Kidney tubule cell (primary cell): ENCODE measurements at places on chromosomes 4 and X.
A peak's percentile ranks its signal among the peaks of the same experiment; 100 is the strongest.

DNA sequence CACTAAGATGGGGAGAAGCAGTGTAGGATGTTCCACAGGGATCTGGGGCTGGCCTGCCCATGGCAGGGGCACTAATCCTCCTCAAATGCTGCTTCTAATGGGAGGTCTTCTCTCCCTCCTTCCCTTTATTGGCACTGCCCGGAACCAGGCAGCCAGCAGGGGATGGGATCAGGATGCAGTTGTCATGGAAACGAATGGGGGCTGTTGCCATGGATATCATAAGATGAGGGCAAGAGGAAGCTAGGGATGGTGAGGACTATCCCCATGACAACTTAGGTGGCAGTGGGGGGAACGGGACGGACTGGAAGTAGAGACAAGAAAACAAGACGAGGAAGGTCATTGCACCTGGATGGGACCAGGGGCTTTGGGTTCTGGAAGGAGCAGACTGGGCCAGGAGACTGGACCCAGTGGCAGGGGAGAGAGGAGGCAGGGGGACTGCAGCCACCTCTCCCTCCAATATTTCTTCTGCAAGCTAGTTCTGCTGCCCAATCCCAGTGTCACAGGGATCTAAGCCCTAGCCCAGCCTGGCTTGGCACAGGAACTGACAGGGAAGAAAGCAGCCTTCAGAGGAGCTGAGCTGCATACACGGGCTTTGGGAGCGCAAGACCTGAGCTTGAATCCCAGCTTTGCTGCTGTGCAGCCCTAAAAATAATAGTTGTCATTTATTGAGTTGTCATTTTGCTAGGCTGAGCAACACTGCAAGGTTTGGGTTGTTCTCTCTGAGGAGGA, 19.0 kb downstream of the IQSEC2 start:
- no peak for DNase-seq

DNA sequence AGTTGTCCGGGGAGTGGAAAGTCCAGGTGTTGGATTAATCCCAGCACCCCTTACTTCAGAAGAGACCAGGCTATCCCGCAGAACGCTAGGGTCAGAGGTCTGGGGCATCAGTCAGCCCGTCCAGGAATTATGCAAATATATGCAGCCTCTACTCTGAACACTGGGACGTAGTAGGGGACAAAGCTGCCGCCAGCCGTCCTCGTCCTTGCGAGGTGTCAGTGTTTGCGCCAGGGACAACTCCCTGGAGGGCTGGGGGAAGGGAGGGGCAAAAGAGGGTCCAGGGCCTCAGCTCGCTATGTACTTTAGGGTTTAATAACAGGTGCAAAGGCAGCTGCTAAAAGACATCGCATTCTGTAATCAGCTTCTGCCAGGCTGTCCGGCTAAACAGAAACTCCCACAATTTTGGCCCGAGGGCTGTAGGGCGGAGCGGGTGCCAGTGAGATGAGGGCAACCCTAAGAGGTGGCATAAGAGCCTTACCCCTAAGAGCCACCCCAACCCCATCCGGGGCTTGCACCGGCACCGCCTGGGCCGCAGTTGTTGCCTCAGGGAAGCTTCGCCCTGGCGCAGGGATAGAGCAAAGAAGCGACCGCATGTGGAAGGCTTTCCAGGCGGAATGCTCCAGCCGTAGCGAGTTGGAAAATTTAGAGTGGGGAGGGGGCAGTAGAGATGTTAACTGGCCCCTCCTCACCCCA, 8.4 kb downstream of the HAND2 start:
- no peak for DNase-seq

DNA sequence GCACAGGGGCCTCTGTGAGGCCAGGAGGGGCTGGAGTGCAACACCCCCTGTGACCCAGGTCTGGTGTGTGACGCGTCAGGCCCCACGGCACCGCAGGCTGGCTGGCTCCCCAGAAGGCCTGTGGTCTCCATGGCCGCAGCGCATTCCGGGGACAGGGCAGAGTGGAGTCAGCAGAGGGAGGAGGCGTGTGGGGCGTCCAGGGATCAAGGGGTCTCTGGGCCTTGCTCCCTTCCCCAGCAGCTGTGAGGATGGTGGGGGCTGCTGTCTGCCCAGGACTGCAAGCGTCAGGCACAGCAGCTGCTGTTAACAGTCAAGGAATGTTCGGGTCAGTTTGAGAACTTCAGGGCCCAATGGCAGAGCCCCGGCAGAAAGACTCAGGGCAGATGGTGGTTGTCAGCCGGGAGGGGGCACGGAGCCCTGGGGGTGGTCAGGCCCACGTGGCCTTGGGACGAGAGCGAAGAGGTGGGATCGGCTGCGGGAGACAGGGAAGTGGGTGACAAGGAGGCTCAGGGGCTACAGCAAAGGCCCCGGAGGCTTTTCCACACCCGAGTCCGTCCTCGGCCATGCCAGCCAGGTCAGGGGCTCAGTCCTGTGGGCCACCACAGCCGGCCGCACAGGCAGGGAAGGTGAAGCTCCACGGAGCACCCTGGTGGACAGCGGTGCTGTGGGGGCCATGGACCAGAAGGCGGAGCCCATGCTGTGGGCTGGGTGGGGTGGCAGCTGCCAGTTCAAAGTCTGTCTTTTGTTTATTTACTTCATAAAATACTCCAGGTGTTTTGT, 18.3 kb downstream of the PCGF3 start:
- no peak for DNase-seq

DNA sequence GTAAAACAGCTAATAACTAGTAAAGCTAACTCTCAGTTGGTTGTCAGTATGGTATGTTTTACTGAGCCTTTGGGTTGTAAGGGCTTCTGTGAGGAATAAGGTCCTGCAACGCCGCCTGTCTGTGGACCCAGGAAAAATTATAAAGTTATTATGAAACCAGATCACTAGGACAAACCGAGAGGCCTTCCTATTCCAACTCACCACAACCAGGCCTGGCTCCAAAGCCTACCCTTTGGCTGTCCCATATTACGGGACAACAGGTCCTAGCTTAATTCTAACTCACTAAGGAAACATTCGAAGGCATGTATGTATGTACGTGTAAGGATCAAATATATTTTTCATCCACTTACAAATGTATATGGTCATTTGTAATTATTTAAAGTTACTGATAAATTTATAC, 1.4 kb downstream of the ANKRD17 start:
- DNase-seq: peak; percentile 84

DNA sequence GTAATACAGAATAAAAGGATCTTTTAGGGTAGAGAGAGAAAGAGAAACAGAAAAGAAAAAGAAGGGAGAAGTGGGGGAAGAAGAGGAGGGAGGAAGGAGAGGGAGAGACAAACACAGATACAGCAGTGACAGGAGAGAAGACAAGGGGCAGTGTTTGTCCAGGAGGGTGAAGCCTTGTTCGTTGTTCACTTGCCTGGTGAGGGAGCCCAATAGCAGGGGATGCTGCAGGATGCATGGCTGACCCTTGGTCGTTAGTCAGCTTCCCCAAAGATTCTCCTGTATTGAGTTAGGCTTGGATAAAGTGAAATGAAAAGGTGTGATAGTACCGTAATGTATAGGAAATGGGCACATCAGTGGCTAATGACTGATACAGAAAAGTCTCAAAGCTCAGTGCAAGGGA, 403.7 kb downstream of the IL15 start:
- DNase-seq: no peak

DNA sequence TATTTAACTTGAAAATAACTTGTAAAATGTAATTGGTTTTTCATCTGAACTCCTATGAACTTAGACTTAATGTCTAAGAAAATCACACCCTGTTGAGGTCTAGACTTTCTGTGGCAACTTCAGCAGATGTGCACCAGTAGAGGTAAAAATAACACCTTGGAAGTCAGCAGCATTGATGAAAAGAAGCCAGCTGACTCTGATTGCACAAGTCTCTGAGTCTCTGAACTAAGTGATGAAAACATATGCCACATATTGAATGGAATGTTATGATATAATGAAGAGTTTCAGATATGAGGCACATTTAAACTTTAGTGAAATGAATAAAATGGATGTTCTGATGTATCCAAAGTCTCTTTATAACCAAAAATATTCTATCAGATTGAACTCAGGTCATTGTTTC, 155.4 kb downstream of the GPM6A start:
- no peak for DNase-seq

- peak; percentile 42 for DNase-seq
Measured at GRCh38 chr4:105147553-105148161, 981 bp downstream of the TET2 start.

- no peak for DNase-seq
Measured at GRCh38 chr4:145552181-145552822, 66.9 kb upstream of the MMAA start.

DNA sequence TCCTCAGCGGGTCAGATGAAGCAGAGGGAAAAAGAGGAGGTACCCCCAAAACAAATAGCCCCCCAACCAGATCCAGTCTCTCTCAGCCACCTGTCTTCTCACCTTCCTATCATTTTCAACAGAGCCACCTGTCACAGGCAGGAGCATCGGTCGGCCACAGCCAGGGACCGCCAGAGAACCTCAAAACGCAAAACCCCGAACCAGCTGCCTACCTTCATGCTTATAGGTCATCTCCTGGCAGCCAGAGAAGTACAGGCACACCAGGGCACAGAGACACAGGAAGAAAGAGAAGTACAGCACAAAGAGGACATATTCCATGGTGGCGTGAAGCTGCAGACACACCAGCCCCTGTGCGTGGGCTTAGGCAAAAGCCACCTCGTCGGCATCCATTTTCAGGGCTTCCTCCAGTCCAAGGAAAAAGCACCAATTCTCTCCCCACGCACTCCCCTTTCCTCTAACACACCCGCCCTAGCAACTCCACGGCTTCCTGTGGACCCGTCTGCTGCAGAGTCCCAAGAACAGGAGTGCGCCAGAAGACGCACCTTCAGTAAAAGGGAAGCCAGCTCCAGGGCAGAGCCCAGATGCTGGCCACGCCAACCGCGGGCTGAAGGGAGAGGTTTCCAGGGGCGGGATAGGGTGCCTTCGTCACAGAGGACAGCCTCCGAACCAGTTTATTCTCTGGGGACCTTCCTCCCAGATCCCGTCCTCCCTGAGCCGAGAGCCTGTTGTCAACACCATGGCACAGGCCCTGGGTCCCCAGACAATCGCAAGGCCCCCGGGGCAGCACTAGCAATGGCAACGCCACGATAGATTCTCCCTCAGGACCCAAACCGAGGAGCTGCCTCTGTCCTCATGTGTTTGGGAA, 51.8 kb upstream of the C4orf50 start:
- DNase-seq: no peak

DNA sequence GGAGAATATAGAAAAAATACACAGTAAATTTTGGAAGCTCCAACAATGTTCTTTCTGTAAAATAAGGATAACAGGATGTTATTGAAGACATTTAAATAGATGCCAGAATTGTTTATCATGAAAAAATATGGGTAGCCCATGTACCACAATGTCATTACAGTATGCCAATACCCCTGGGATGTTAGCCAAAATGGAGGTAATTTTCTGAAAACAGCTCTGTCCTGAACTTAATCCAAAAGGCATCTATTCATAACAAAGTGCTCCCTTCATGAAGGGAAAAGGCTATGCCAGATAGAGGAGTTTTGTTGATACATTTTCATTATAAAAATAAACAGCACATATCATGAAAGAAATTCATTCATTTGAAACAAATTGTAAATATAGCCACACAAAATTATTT, 1902.6 kb upstream of the AGA start:
- DNase-seq: no peak

DNA sequence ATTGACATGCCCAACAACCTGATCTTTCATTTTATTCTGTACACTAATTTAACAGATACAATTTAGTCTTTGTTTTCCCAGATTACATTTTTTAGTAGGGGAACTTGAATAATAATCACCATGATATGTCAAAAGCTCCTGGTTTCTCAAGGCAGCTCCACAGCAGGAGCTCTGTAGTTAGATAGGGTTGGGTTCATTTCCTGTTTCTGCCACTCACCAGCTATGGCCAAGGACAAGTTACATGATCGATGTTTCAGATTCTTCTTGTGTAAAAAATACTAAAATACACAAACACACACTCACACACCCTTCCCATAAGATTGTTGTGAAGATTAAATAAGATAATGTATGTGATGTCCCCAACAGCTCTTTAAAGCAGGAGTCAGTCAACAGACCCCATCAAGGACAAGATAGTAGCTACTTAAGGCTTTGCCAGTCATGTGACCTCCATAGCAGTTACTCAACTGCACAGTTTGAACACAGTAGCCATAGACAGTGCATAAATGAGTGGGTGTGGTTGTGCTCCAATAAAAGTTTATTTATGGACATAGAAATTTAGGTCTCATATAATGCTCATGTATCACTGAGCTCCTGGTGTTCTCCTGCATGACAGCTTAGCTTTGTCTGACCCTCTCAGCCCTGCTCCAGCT, 18.4 kb downstream of the GUCY1A1 start:
- DNase-seq: no peak

GRCh38 chrX:146581981-146582712, 227.4 kb upstream of the CXorf51B start:
- no peak for DNase-seq

GRCh38 chr4:14096396-14096965, 469.0 kb upstream of the BOD1L1 start:
- DNase-seq: no peak

GRCh38 chr4:127852661-127853060, 28.0 kb upstream of the PLK4 start:
- no peak for DNase-seq

DNA sequence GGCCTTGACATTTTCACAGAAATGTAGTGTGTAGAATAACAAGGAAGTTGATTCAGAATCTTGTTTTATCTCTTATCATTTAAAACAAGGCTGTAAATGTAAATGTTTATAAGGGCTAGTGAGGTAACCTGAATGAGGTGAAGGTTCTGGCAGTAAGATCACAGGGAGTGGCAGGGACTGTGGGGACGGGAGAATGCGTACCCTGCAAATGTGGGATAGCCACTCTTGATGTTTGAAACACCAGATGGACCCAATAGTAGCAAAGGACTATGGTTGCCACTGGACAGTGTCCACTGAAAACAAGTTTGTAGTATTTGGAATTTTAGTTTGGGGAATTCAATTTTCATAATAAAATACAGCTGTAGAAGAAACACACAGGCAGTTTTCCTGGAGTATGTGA, 155.3 kb downstream of the FHIP1A start:
- DNase-seq: no peak

- peak; percentile 5 for DNase-seq
Measured at GRCh38 chrX:15579778-15580747, 20.7 kb downstream of the ACE2 start.

GRCh38 chrX:112688242-112688641, 8.5 kb upstream of the LHFPL1 start:
- DNase-seq: no peak

GRCh38 chr4:105644257-105644656, 64.2 kb downstream of the INTS12 start:
- peak; percentile 59 for DNase-seq

- DNase-seq: no peak
Measured at GRCh38 chrX:15785176-15785750, 5.0 kb upstream of the ZRSR2 start.
